ENCODE measurements at places on chromosomes 2 and 18.

GRCh38 chr18:77067291-77068061 lies 65.1 kb downstream of the MBP start:
- DNase-seq, result no peak

GRCh38 chr2:88885275-88885674 lies 193.8 kb downstream of the RPIA start:
- no peak for DNase-seq

DNA sequence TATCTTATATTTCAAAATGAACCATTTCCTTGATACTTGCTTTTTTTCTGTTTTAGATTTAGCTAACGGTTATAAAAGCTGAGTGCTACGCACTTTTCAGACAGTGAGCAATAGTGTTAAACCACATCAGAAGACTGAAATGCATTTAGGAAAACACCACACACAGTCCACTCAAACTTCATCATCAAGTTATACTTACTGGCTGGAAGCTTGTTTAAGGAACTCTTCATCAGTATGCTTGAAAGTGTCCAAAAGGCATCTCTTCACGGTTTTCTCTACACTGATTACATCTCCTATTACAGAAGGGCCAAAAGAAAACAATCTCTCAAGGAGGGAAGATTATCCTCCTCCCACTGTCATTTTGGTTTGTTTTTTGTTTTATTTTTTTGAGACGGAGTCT lies 19.7 kb downstream of the ILKAP start:
- no peak for DNase-seq

DNA sequence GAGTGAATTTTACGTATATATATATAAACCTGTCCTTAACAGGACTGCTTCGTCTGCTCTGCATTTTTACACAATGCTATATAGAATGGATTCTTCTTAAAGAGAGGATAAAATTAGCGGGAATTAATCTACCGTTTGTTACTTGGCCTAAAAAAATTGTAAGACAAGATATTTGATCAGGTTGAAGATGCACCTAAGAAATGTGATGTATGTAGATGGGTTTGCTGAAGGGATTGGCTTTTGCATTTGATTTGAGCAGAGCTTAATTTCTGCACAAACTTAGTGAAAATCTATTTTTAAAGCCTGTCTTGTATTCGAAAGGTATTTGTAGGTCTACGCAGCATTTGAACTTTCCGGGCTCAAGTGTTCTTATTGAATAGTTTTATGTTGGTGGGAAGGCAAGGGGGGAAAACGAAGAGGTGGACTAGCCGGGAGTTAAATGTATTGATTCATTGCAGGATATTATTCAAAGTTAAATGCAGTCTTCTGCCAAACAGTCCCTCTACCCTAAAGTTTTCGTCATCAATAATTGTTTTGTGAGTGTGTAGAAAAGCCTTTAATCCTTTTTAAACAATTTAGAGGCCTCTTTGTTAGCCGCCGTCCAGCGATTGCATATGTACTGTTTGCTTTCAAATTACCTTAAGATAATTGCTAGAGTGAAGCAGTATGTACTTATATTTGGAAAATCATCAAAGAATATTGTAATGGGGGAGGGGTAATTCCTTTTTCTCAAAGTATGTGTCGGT lies 1.2 kb downstream of the PPP1CB start:
- DNase-seq, result no peak

DNA sequence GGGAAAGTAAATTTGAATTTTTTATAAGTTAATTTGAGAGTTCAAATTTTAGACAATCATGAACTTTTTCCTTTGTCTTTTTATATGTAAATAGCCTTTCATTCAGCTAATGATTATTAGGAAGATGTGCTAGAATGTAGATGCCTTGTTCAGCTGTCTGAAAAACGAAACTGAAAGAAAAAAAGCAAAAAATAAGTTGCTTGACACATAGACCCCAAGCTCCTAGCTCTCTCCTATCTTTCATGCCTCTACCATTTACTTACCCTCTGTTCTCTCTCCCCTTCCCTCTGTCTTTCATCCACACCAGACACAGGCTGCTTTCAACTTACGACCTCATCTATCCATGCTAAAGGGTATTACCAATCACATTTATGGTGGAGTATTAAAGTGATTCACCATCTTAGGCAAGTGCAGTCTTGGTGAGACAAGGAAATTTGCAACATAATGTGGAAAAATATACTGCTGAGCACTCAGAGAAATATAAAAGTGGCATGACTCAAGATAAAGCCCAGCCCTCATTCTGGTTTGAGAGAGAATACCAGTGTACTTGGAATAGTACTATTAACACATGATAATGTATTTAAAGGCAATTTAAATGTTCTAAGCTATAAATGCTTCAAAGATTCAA lies 425.6 kb downstream of the SUCLG1 start:
- DNase-seq, result no peak

DNA sequence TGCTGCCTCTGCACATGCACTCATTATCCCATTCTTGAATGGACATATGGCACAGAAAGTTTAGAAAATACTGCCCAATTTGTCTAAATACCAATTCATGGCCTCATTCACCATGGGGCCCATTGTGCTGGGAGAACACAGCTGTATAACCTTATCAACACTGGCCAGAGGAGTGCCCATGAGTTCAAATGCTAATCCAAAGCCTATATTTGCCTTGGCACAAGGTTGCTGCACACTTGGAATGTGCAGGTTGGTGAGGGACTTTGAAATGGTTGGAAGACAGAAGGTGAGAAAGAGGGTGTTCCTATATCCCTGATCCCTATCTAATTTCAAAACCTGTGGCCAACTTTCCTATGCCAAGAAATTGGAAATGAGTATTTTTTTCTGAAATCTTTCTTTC lies 693.9 kb upstream of the ID2 start:
- DNase-seq, result no peak

- DNase-seq, result no peak
These were observed 25.1 kb downstream of the MARCHF7 start for GRCh38 chr2:159737292-159737916.

GRCh38 chr2:144071461-144071860 lies 448.5 kb downstream of the ZEB2 start:
- no peak for DNase-seq

GRCh38 chr2:160510617-160511016 lies 17.0 kb upstream of the RBMS1 start:
- no peak for DNase-seq

DNA sequence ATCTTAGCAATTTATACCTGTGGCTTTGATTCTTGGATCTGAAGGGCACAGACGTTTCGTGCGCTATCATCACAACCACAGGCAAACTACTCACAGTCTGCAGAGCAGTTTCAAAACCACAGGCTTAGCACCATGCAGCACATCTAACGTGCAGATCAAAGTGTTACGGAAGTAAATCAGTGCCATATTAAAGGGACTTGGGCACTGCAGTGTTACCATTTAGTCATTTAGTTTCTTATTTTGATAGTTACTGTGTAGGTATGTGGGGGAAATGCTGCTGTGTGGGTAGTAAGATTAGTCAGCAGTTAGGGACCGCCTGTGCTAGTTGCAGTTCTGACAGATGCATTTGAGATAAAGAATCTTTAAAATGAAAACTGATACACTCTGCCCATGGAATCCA lies 384.0 kb downstream of the NBAS start:
- no peak for DNase-seq

GRCh38 chr18:67310826-67311225 lies 205.7 kb downstream of the DSEL start:
- no peak for DNase-seq

- DNase-seq, result peak; percentile 86
These were observed 15.3 kb downstream of the CHRNA1 start for GRCh38 chr2:174748948-174749347.

DNA sequence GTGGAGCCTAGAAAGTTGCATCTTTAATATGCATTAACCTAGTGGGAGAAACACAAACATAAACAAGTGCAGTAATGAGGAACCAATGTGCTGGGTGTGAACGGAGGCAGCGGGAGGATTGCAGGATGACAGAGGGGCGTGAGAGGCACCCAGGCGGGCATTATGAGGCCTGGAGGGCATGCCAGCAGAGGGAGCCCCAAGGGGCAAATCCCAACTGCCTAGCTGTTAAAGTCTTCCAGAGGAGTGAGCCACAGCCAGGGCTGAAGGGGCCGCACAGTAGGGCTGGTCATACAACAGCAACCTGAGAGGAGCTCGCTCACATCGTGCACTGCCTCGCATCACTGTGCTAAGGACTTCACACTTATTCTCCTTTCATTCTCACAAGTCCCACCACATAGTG lies 13.3 kb upstream of the PRELID3A start:
- peak; percentile 34 for DNase-seq

DNA sequence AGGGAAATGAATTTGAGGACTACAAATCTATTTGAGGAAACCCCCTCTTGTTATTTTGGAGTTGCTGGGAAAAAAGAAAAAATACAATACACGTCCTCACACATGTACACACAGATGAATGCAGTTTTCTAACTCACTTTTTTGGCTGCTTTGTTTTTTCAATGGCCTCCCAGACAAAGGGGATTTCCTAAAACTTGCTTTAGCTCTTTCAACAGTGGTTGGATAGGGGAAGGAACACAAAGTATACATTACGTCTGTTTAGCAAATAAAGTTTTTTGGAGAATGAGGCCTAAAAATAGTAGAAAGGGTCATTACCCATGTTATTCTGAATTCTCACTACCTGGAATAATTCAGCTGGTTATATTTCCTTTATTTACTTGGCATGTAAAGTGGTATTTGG lies 125.3 kb upstream of the ITGB6 start:
- DNase-seq, result no peak

DNA sequence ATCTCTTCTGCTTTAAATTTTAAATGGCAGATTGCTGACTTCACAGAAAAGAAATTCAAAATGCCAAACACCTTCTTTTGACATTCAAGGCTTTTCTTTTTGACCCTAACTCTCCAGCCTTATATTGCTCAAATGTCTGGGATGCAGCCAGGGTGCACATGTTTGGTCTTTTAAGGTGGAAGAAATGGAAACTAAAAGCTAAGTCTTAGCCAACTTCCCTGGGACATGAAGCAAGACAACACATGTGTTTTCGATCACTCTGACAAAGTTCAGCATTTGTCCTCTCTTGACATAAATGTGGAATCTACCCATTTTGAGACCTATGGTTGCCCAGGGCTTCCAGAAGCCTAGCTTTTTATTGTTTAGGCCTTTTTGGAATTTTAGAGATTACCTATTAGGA lies 161.6 kb downstream of the RDH14 start:
- no peak for DNase-seq

DNA sequence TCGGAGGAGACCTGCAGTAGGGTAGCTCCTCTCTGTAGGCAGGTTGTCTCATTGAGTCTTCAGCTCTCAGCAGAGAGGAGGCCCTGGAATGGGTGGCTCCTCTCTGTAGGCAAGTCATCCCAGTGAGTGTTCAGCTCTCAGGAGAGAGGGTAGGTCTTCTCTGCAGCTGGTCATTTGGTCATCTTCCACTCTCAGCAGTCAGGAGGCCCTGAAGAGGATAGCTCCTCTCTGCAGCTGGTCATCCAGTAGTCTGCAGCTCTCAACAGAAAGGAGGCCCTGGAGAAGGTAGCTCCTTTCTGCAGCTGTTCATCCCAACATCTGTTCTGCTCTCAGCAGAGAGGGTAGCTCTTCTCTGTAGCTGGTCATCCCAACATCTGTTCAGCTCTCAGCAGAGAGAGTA lies 26.0 kb upstream of the RUFY4 start:
- no peak for DNase-seq

DNA sequence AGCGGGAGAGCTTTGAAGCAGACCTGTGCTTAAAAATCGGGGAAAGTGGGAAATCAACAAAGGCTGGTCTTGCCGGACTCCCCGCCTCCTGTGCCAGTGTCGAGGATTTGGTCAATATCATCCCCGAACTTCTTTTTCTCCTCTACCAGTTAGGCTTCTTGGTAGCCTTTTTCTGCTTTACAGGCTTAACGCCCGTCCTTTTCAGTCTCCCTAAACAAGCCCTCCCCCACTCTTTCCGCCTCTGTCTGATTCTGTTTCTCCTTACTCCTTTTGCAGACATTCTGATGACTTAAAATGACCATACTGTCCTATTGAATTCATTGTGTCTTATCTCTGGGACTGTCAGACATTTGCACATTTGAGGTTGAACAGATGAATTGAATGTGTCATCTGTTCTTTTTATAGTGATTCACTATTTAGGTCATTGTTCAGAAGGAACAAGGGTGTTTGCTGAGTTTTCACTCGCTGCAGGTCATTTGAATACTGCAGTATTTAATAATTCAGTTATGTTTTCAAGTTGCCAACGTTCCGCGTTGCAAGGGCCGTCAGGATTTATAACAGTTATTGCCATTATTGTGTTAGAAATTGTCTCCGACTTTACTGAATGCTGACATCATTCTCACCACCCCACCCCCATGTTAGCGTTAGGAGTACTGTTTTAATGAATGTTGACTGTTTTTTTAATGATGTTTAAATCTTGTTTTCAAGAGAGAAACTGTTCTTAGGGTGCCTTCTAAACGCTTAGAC lies 1.1 kb downstream of the ITGAV start:
- peak; percentile 75 for DNase-seq

- DNase-seq, result peak; percentile 61
These were observed 86.3 kb upstream of the EFEMP1 start for GRCh38 chr2:56009758-56010458.

GRCh38 chr2:230306474-230306873 lies 20.5 kb upstream of the SP140L start:
- DNase-seq, result no peak

- no peak for DNase-seq
These were observed 46.7 kb downstream of the FBXO48 start for GRCh38 chr2:68420254-68420910.

GRCh38 chr2:239578381-239578780 lies 177.6 kb upstream of the HDAC4 start:
- no peak for DNase-seq

GRCh38 chr18:59035591-59035990 lies 104.1 kb upstream of the SEC11C start:
- DNase-seq, result no peak

- no peak for DNase-seq
These were observed 222.6 kb upstream of the ST6GAL2 start for GRCh38 chr2:107108556-107108955.

DNA sequence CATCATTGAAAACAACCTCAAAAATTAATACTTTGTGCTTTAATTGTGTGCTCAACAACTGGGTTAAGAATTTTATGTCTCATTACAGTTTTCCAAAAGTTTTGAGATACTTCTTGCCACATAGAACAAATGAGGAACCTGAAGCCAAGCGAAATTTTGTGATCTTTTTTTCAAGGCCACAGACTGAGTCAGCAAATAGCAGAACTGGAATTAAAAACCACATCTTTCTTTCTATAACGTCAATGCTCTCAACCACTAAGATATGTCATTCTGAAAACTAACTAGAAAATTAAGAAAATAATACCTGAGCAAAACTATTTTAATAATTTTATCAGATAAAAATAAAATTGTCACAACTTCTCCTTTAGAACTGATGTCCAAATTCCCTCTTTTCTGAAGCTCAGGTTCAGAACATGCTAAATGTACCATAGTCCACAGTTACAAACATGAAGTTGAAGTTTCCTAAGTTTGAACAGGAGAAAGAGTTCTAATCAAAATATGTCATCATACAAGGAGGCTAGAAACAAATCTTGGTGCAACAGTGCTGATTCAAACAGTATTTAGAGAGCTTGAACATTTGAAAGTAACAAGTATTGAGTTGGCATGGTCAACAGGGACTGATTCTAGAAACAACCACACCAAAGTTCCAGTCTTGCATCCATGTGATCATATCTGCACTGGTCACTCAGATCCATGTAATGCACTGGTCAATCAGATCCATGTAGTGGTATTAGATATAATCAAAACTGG lies 27.6 kb upstream of the CALCRL start:
- DNase-seq, result no peak
